ENCODE measurements at places on chromosomes 16 and 17.

DNA sequence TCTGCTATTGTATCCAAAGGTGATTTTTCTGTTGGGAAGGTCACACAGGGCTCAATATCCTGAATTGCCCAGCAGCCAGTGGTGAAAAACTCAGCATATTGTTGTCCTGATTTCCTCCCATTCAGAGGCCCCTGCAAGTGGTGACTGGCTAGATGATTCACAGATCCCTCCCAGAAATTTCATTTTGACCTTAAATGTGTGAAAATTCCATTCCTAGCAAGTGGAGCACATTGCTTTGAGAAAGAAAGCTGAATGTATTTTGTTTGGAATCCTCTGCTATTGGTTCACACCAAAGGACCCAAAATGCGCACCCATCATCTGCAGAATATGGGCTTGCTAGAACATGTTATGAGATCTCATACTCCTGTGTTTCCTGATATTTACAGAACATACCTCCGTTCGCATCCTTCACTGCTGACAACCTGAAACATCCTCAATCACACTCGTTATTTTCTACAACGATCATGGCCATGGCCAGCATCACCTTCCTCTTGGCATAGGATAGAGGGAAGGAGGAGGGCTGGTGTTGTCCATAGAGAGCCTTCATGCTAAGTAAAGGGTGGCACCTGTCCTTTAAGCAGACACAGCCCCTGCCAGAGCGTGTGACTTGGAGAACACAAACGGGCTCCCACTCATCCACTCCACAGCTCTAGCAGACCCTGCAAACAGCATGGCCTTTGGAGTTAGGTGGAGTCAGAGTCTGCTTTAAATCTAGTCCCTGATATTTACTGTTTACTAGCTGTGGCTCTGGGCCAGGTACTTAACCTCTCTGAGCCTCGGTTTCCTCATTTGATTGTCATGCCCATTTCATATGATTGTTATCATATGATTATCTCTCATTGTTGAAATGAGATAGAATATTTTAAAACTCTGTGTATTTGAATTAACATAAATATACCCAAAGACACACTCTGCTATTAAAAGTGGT, 30.4 kb upstream of the NFAT5 start:
- no peak for DNase-seq

DNA sequence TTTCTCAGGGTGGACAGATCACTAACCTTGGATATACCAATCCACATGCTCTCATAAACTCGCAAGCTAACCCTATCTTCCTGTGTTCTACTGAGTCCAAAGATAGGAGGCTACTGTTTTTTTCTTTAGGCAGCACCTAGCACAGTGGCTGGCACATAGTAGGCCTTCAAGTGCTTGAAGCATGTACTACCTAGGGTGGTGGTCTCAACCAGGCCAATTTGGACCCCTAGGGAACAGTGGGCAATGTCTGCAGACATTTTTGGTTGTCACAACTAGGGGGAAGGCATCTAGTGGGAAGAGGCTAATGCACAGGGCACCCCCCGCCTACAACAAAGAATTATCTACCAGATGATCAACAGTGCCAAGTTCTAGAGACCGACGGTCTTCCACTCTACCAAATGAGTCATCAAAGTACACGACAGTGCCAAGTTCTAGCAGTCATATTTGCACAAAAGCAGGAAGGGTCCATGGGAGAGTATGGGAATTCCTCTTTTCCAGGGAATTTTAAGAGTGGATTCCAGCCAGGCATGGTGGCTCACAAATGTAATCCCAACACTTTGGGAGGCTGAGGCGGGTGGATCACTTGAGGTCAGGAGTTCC, 390.3 kb downstream of the SLC39A11 start:
- DNase-seq = no peak

GRCh38 chr16:77093999-77094398, 97.0 kb upstream of the MON1B start:
- no peak for DNase-seq

DNA sequence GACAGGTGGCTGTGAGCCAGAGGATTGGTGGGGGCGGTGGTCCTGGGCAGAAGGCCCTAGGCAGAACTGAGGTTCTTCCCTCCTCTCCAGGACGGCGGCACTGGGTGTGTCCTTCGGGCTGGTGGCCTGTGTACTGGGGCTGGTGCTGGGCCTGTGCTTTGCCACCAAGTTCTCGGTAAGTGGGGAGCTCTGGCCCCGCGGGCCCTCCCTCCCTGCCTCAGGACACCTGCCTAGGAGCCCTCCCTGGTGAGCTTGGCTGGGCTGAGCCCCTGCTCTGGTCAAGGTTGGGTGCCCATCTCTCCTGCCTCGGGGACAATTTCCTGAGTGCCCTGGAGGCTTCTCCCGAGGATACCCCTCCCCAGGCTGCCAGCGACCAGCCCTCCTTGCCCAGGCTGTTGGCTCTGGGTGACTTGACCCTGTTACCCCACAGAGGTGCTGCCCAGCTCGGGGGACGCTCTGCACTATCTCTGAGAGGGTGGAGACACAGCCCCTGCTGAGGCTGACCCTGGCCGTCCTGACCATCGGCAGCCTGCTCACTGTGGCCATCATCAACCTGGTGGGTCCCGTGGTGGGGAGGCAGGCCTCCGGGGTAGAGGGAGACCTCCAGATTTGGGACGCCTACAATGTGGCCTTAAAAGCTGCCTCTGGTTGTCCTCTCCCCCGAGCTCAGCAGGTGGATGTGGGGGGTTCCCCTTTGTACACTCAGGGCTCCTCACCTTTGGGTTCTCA, 42.0 kb downstream of the ADCY7 start:
- no peak for DNase-seq

DNA sequence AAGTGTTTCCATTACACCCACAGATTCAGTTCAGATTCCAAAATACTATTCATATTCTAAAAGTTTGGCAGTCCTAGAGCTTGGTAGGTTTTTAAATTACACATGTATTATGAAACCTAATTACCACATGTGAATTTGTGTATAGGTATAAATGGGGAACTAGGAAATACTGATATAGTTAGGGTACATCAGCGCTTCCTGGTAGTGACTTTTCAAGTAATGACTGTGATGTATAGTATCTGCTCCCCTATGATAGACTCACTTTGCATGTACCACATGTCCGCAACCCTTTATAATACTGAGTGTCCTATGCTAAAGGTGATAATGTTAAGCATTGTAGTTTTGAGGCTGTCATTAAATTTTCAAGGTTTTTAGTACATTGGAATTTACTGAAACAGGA, 22.9 kb downstream of the CDK12 start:
- no peak for DNase-seq

- DNase-seq = no peak
Observed at GRCh38 chr17:42459801-42460281, 1.2 kb downstream of the ATP6V0A1 start.

DNA sequence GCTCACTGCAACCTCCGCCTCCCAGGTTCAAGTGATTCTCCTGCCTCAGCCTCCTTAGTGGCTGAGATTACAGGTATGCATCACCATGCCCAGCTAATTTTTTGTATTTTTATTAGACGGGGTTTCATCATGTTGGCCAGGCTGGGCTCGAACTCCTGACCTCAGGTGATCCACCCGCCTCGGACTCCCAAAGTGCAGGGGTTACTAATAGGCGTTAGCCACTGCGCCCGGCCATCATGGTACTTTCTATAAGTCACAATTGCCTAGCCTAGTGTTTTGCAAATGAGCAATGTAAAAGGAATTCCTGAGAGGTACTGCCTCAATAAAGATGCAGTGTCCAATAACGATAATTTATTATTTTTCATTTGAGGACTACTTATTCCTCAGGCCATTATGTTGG, 13.9 kb upstream of the PSMC3IP start:
- no peak for DNase-seq

- DNase-seq = no peak
Observed at GRCh38 chr17:13753154-13753553, 151.4 kb upstream of the HS3ST3A1 start.

- no peak for DNase-seq
Observed at GRCh38 chr17:70215656-70216055, 46.3 kb downstream of the KCNJ2 start.

DNA sequence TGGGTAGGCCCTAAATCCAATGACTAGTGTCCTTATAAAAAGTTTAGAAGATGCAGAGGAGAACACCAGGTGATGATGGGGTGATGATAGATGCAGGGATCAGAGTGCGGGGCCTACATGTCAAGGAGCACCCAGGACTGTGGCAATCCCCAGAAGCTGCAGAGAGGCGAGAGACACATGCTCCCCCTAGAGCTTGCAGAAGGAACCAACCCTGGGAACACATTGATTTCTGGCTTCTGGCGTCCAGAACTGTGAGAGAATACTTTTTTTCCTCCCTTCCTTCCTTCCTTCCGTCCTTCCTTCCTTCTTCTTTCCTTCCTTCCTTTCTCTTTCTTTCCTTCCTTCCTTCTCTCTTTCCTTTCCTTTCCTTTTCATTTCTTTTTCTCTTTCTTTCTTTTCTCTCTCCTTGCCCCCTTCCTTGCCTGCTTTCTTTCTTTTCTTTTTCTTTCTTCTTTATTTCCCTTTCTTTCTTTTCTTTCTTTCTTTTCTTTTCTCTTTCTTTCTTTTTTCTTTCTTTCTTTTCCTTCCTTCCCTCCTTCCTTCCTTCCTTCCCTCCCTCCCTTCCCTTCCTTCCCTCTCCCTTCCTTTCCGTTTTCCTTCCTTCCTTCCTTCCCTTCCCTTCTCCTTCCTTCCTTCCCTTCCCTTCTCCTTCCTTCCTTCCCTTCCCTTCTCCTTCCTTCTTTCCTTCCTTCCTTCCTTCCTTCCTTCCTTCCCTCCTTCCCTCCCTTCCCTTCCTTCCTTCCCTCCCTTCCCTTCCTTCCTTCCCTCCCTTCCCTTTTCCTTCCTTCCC, 134.3 kb downstream of the HAPSTR1 start:
- DNase-seq = no peak

- DNase-seq = no peak
Observed at GRCh38 chr17:48996722-48997102, 473 bp upstream of the IGF2BP1 start.

GRCh38 chr16:87384162-87384874, 742 bp upstream of the FBXO31 start:
- no peak for DNase-seq

- no peak for DNase-seq
Observed at GRCh38 chr17:73302189-73302588, 9.6 kb downstream of the CDC42EP4 start.

DNA sequence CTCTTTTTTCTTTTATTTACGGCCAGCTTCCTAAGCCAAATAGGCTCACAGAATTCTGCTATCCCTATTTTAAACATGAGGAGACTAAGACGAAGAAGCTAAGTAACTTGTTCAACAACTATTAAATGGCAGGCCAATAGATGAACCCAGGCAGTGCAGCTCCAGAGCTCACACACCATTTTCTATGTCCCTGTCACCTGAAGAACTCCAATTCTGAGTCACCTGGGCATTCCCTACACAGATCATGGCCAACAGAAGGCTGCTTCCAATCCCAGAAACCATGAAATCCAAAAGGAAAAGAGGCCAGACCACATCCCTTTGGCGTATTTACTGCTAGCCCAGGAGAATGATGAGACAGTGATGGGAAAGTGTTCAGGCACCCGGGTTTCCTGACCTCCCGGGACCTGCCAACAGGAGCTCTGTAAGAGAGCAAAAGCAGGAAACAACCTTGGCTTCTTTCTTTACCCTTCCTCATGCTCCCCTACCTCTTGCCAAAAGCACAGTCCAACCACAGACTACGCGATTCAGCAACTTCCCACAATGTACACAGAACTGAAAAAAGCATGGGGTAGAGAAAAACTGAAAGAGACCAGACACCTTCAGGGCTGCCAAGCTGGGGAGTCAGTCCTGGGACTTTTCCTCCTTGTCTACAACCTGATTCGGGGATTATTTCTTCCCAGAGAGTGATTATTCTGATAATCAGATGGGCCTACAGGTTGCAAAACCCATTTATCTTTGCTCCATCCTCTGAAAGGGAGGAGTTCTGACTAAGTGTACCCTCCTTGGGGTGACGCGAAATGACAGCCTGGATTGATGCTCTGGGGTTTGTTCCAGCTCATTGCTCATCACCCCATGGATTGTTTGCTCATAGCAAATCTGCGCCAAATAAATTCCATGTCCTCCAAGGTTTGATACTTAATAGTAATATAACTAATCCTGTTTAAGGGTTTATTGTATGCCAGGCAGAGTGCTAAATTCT, 47.8 kb upstream of the HAS3 start:
- DNase-seq = no peak

- DNase-seq = no peak
Observed at GRCh38 chr17:8164815-8165131, 2.0 kb upstream of the VAMP2 start.

- DNase-seq = no peak
Observed at GRCh38 chr17:31357839-31358394, 33.6 kb upstream of the RAB11FIP4 start.

DNA sequence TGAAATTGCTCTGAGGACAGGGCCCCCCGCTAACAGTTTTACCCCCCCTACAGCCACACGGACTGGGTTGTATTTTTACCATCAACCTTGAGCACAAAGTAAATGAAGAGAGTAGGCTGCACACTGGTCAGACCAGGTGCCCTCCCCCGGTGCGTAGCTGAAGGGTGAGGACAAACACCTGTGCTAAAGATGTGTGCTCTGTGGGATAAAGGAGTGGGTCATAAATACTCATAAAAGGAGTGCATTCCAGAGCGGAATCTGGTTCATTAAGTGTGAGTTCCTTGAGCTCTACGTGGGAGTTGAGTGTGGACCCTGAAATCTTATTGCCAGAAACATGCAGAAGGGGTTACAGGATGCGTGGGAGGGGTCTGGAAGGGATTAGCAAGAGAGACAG, 217.0 kb downstream of the CCDC182 start:
- no peak for DNase-seq

GRCh38 chr16:51939378-51939871, 607.5 kb downstream of the TOX3 start:
- no peak for DNase-seq

- no peak for DNase-seq
Observed at GRCh38 chr16:82414476-82414875, 212.3 kb upstream of the CDH13 start.

DNA sequence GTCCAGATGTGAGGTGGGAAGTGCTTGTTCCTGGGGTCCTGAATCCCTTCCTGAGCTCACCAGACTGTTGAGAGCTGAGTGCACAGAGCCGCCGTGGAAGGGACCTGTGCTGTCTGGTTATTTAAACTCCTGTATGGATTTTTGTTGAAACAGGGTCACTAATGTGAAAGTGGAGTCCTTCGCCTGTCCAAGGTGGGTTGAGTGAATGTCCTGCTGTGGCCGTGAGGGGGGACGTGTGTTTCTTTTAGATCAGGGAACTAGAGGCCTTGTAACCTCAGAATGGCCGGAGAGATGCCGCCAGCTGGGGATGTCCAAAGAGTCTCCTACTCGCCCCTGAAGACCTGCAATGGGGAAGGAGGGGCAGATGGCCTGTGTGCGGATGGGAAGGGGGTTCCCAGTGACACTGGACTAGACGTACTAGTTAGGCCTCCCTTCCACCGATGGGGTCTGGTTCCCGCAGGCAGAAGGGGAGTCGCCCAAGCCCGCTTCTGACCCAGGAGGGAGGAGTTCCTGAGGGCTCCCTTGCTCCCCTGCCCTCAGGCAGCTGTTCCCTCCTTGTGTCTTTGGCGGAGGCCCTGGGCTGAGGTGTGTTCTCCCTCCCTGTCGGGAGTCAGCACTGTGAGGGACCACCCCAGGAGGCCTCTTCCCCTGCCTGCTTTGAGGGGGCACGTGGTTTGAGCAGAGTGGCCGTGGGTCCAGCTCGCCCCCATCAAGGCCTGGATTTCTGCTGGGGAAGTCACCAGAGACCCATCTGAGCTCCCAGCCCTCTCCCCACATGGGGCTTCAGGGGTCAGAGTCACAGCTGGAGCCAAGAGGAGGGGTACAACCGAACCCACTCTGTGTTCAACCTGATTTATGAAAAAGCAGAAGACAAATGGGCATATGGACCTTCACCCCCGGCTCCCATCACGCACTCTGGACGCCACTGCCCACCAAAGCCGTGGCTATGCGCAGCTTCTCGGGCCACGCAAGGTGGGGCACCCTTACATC, 30.9 kb downstream of the OR1D5 start:
- no peak for DNase-seq

GRCh38 chr16:19138601-19139000, 24.8 kb downstream of the ITPRIPL2 start:
- DNase-seq = no peak
